Activated naive CD4-positive, alpha-beta T cell treated with anti-CD3 and anti-CD28 coated beads for 36 hours (primary cell): ENCODE measurements at places on chromosomes 3 and 15. TPM values are rescaled to one million over a fixed set of nuclear protein-coding genes. Genes with fewer than 3 reads are reported as not detected.

DNA sequence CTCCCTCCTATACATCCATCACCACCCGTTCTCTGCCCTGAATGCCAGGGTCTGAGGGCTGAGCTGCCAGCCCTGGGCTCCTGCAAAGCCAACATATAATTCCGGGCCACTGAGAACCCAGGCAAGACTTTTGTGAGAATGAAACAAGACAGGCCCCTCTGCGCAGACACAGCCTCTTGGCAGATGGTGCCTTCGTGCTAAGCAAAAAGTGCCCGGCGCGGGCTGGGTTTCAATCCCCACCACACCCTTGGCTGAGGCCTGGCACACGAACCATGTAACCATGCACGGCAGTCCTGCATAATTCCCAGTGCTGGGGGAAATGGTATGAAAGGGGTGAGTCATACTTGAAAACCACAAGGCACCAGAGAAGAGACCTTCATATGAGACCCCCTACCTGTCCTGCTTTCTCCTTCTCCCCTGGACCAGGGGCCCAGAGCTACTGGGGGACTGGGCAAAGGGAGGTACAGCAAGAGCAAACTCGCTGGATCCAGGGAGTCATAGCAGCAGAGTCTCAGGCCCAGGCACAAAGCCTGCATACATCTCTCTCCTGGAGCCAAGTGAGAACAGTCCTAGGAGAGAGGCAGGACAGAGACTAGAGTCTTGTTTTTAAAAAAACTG is 26.1 kb upstream of the LOXL1 start:
- no peak overlapping the region for H3K4me3 ChIP-seq
- no peak for DNase-seq
- no peak overlapping the region for H3K27ac ChIP-seq
- H3K4me1 ChIP-seq: no peaks in the 10 kb centered on the region
- H3K27me3 ChIP-seq: no peaks in the 10 kb centered on the region

DNA sequence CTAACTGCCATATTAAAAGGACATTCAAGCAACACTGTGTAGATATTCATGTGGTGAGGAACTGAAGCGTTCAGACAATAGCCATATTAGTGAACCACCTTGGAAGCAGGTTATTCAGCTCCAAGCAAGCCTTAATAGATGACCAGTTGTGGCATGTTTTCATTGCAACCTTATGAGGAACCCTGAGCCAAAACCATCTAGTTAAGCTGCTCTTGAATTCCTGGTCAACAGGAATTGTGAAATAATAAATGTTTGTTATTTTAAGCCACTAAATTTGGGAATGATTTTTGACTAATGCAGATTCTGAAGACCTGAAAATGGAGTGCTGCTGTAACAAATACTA is 73.0 kb downstream of the SPRED1 start:
- H3K27ac ChIP-seq: no peak overlapping the region
- H3K36me3 ChIP-seq: no peaks in the 10 kb centered on the region

- H3K4me1 ChIP-seq: no peaks in the 10 kb centered on the region
- DNase-seq: no peak
- no peak overlapping the region for H3K27ac ChIP-seq
- H3K4me3 ChIP-seq: no peak overlapping the region
Measured at GRCh38 chr3:60841355-60841754, 409.9 kb downstream of the FHIT start.

DNA sequence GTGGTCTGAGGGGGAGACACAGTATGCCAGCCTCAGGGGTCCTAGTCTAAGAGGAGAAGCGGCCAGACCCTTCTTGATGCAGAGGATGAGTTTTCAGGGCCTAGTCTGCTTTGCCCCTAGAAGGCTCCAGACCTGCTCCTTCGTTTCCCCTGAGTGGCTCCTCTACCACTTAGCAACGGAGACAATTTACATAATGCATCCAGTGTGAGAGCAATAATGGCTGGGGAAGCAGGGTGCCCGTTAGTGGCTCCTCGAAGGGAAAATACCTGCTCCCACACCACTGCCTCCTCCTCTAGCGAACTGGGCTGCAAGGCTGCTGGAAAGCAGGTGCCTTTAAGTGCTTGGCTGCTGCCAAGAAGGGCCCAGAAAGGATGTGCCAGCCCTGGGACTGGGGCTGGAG is 38.9 kb downstream of the CACNA2D2 start:
- H3K27ac ChIP-seq: no peak overlapping the region
- H3K4me1 ChIP-seq: no peaks in the 10 kb centered on the region
- no peaks in the 10 kb centered on the region for H3K36me3 ChIP-seq
- no peaks in the 10 kb centered on the region for H3K27me3 ChIP-seq
- no peak overlapping the region for H3K4me3 ChIP-seq

- DNase-seq: peak; percentile 53
- H3K27me3 ChIP-seq: no peaks in the 10 kb centered on the region
- peaks cover 60% of the 10 kb centered on the region for H3K4me1 ChIP-seq
- H3K27ac ChIP-seq: peak overlapping the region; percentile 97
Measured at GRCh38 chr15:34336991-34337556, 507 bp downstream of the SLC12A6 start.

DNA sequence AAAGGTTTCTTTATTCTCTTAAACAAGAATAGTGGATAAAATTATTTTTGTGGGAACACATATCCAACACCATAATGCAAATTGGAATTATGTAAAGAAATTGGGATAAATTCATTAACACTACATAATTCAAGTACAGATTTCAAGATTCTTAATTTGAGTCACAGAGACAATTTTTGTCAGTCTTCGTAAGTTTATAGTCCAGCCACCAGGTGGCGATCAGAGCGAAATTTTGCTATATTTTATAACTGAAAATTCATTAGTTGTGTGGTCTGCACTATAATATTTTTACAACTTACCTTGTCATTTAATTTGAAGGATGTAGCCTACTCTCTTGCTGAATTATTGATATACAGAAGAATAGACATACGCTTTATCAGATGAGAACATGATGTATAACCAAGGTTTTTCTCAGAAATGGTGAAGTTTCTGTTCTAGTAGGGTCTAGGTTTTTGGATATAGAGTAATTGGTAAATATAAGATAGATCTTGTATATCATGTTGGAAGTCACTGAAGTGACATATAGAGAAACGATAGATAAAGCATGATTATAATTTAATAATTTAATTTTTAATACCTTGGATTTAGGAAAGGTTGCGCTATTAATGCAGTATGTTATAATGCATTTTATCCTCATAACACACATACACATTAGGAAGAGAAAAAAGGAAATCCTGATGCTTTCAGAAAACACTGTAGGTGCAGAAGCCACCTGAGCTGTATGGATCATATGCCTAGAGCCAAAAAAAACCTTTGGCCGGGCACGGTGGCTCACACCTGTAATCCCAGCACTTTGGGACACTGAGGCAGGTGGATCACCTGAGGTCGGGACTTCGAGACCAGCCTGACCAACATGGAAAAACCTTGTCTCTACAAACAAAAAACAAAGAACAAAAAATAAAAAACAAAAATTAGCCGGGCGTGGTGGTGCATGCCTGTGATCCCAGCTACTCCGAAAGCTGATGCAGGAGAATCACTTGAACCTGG is 31.7 kb downstream of the PLSCR4 start:
- no peak overlapping the region for H3K4me3 ChIP-seq
- H3K4me1 ChIP-seq: no peaks in the 10 kb centered on the region
- peaks cover 4% of the 10 kb centered on the region for H3K27me3 ChIP-seq

DNA sequence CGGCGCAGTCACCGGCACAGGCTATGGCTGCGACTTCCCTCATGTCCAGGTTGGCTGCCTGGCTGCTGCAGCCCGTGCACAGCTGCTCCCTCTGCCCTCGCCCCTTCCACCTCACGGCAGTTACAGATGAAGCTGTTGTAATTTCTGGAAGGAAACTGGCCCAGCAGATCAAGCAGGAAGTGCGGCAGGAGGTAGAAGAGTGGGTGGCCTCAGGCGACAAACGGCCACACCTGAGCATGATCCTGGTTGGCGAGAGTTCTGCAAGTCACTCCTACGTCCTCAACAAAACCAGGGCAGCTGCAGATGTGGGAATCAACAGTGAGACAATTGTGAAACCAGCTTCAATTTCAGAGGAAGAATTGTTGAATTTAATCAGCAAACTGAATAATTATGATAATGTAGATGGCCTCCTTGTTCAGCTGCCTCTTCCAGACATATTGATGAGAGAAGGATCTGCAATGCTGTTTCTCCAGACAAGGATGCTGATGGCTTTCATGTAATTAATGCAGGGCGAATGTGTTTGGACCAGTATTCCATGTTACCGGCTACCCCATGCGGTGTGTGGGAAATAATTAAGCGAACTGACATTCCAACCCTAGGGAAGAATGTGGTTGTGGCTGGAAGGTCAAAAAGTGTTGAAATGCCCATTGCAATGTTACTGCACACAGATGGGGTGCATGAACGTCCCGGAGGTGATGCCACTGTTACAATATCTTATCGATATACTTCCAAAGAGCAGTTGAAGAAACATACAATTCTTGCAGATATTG is 13.2 kb upstream of the GNB4 start:
- DNase-seq: peak; percentile 47
- peak overlapping the region; percentile 47 for H3K4me3 ChIP-seq
- no peak overlapping the region for H3K27ac ChIP-seq
- peaks cover 8% of the 10 kb centered on the region for H3K4me1 ChIP-seq

DNA sequence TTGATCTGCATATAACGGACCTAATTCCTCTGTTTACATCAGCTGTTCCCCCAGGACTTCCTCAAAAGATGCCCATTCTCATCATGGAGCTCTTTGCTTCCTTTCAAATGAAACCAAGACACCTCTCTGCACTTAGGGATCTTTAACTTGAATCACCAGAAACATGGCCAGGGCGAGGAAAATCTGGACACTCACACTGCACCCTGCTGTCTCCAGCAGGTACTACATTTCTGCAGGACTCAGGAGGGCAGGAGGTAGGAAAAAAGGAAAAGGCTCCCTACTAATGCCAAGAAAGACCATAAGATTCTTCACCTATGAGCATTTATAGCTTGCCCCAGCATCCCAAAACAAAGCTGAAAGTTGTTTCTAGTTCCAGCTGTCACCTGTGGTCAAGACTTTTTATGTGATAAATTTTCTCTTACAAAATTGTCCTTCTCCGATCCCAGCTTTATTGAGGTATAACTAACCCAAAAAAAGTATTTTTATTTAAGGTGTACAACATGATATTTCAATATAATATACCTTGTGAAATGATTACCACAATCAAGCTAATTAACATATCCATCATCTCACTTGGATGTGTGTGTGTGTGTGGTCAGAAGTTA is 87.3 kb upstream of the C15orf61 start:
- H3K27me3 ChIP-seq: no peaks in the 10 kb centered on the region
- H3K27ac ChIP-seq: no peak overlapping the region
- DNase-seq: peak; percentile 51
- no peak overlapping the region for H3K4me3 ChIP-seq
- no peaks in the 10 kb centered on the region for H3K4me1 ChIP-seq

DNA sequence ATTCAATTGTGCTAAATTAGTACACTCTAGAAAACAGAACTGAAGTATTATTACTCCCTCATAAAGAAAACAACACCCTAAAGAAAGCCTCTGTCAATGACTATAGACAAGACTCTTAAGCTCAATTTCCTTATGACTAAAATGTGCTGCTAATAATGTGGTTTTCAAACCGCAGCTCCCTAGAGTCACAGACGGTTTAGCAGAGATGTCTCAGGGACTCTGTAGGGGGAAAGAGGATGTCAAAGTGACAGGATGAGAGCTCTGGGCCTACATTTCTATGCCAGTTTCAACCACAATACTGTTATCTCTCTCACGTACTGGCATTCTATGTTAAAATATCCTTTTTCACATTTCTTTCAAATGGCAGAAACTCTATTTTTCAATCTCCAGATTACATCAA is 37.6 kb upstream of the WDR49 start:
- peaks cover 18% of the 10 kb centered on the region for H3K36me3 ChIP-seq
- no peak overlapping the region for H3K27ac ChIP-seq
- DNase-seq: peak; percentile 56
- H3K4me3 ChIP-seq: no peak overlapping the region
- H3K4me1 ChIP-seq: peaks cover 40% of the 10 kb centered on the region

DNA sequence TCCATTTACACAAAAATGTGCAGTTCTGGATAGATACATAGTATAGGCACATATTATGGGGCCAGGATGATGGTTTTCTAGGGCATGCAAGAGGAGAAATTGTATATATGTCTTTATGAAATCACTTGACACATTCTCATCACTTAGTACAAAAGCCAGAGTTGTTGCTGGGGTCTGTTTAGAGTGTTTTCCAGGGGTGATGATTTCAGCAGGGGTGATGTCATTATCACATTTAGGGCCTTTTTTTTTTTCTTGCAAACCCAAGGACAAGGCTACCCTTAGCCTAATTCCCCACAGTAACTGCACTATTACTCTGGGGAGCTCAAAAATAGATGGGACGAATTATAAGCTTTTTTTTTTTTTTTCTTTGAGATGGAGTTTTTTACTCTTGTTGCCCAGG is 3.6 kb downstream of the ZNF589 start:
- H3K36me3 ChIP-seq: peaks cover 12% of the 10 kb centered on the region
- no peak overlapping the region for H3K27ac ChIP-seq
- peaks cover 39% of the 10 kb centered on the region for H3K4me1 ChIP-seq
- no peaks in the 10 kb centered on the region for H3K27me3 ChIP-seq

DNA sequence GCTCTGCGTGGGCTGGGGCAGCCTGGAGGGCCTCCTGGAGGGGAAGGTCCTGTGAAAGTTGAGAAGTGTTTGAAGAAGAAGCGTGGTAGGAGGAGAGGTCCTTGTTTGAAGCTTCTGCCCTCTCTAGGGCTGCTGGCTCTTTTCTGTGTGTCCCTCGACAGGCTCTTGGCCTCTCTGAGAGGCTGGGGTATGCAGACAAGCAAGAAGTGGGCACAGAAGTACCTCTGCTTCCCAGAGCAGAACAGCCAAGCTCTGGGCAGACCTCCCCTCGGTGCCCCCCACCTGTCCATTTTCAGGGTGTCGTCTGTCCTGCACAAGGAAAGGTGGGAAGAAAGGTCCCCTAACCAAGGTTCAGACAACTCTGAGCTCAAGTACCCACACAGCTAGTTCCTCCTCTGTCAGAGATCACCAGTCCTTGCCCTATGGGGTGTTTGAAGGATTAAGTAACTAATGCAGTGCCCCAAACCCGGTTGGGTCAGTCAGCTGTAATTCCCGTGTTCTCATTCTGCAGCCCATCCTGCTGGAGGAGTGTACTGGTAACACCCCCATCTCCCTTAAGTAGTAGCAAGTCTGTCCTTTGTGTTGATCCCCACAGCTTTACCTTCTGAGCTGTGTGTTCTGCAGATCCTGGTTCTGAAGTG is 6.3 kb downstream of the CSK start:
- H3K27me3 ChIP-seq: no peaks in the 10 kb centered on the region
- DNase-seq: no peak
- peaks cover 67% of the 10 kb centered on the region for H3K36me3 ChIP-seq
- peaks cover 62% of the 10 kb centered on the region for H3K4me1 ChIP-seq

Gene POTEB2
- total RNA-seq: not detected

Gene TTC23
- total RNA-seq: 4.6 TPM

Gene PDZRN3
- not detected for total RNA-seq

Gene LSAMP
- total RNA-seq: not detected

Gene CATSPER2
- 4.5 TPM for total RNA-seq

Gene RBPMS2
- not detected for total RNA-seq
